ENCODE measurements at places on chromosomes 1 and 21.

- no peak for DNase-seq
Observed at GRCh38 chr1:36971852-36972618, 62.3 kb downstream of the GRIK3 start.

DNA sequence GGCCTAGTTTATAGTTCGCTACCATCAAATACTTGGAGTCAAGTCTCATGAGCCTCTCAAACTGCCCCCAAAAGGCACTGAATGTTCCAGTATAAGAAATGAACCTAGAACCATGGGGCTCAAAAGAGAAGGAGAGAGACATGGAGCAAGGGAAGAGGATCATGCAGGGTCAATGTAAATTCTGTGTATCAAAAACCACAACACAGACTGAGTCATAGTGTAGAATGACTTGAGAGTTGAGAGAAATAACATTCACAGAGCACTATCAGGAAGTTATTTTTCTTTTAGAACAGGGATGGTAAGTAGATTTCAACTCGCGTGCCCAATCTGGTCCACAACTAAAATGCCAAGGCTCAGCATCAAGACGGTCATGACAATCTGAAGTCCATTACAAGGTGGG lies 59.8 kb downstream of the GNG12 start:
- no peak for DNase-seq

GRCh38 chr1:114176366-114176765 lies 22.7 kb upstream of the SYT6 start:
- DNase-seq = no peak

DNA sequence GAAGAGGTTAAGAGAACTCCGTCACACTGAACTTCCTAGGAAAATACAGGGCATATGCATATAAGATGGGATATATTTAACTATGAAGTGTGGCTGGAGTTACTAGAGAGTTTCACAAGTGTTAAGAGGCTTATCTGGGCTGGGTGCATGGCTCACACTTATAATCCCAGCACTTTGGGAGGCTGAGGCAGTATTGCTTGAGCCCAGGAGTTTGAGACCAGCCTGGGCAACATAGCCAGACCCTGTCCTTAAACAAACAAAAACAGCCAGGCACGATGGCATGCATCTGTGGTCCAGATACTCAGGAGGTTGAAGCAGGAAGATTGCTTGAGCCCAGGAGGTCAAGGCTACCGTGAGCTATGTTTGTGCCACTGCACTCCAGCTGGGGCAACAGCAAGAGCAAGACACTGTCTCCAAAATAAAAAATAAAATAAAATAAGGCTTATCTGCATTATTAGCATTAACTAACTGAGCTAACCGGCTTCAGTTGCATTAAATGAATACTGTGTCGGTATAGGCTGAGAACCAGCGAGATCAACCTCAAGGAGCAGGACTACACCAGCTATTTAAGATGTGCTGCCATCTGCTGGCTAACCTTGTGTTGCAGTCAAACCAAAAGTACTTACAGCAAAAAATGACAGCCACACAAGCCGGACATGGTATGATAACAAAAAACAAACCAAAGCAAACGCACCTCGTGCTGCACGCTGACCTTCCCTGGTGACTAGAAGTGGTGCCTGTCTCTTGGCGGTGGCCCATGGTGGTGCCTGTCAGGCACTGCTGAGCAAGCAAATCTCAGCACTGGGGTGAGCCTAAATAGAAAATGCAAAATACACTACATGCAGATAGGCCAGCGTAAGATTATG lies 19.7 kb upstream of the RBBP5 start:
- DNase-seq = peak; percentile 94

- no peak for DNase-seq
Observed at GRCh38 chr1:4931486-4931885, 277.1 kb downstream of the AJAP1 start.

GRCh38 chr1:93751377-93752250 lies 70.0 kb upstream of the BCAR3 start:
- DNase-seq = no peak

- no peak for DNase-seq
Observed at GRCh38 chr1:99598738-99599411, 47.0 kb upstream of the PALMD start.

- DNase-seq = no peak
Observed at GRCh38 chr1:1985375-1986050, 18.1 kb downstream of the CFAP74 start.

DNA sequence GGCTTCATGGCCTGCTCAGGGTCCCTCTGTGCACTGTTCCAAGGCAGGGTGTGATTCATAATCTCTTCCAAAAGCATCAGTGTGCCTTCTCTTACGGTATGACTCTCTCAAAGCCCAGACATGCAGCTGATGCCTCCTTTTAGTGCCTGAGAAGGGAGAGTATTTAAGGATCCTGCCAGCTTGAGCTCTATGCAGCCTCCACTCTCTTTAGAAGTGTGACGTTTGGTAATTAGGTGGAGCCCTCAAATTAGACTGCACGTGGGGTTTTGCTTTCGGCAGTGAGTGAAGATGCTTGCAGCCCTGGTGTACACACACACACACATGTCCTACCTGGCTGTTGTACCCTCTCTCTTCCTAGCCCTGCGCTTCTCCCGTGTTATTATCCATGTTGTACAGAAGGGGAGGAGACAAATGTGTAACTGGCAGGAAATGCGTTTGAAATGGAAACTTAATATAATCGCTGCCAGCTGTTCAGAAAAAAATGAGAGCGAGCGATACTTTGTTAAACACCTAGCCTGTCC lies 2.6 kb upstream of the C1orf174 start:
- no peak for DNase-seq

GRCh38 chr1:17795836-17796645 lies 40.9 kb downstream of the ACTL8 start:
- DNase-seq = no peak

DNA sequence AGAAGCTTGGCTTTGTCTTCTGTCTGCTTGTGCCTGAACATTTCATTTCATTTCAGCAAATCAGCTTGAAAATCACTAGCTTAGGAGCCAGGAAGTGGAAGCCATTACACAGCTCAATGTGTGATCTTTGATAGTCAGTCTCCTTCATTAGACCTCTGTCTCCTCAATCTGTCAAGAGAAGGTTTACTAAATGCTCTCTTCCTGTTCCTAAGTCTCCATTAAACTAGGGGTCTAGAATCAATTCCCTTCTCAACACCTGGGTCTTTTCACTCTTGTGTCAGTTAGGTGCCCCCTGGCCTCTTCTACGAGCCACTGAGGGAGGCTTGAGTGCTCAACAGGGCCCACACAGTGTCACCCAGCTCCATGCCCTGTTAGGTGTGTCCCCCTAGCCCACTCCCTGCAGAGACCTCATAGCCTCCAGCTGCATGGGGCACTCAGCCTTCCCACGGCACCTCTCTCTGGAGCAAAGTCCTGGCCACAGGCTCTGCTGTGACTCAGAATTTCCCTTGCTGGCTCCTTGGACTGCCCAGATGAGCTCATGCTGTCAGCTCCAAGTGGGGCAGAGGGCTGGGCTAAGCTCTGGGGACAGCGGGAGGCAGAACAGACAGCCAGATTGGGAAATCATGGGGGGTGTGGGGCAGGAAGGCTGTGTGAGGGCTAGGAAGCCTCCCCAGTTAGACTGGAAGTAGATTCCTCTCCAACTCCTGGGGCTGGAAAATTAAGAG lies 115.7 kb upstream of the IPO9 start:
- peak; percentile 43 for DNase-seq

GRCh38 chr1:227333423-227333822 lies 15.1 kb upstream of the CDC42BPA start:
- DNase-seq = no peak

DNA sequence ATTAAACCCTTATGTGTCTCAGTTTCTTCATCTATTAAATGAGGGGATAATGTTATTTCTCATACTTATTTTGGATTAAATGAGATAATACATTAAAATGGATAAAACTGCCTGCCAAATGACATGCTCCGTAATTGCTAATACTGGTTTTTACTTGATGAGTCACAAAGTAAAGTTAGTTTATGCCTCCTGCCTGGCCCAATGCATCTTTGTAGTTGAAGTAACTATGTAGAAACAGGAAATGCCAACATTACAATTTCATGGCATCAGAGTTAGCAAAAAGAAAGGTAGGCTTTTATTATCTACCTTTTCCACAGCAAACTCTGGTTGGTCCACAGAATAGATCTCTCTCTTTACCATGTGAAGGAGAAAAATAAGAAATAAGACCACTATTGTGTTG lies 214.5 kb downstream of the TBX15 start:
- DNase-seq = no peak

- no peak for DNase-seq
Observed at GRCh38 chr1:5448486-5448885, 543.7 kb downstream of the NPHP4 start.

GRCh38 chr1:913491-914130 lies 10.1 kb upstream of the SAMD11 start:
- DNase-seq = peak; percentile 2

- no peak for DNase-seq
Observed at GRCh38 chr1:34914958-34915357, 14.5 kb downstream of the DLGAP3 start.

DNA sequence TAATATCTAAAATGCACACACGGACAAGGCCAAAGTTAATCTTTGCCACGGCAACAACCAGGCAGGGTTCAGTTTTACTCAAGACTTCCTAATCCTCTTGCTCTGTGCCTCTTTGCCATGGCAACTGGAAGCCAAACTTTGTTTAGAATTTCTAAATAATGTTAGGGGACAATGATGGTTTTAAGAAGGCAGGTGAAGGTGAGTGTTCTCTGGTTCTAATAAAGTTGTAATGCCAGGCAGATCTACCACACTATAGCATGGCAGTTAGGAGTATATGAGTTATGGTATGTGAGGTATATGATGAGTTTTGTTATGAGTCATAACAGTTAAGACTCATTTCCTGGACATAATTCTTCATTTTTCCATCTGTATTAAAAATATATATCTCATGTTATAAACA lies 2.7 kb downstream of the PTPRC start:
- no peak for DNase-seq

DNA sequence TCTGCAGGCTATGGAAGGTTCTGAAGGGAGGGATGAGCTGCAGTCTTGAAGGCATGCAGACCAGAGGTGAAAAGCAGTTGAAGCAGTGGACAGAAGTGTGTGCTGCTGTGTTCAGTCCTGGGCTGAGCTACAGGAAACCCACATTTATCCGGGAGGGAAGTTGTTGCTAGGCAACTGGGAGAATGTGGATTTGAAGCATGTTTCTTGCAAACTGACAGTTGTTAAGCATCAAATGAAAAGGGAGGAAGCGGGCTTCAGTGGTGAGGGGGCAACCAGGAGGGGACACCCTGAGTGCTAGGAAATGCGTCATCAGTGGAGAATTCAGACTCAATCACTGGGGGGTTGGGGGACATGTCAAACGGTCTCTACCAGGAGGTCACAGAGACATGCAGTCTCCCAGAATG lies 28.7 kb downstream of the ABCA4 start:
- DNase-seq = peak; percentile 70

- DNase-seq = no peak
Observed at GRCh38 chr1:247216261-247216660, 39.6 kb upstream of the VN1R5 start.

DNA sequence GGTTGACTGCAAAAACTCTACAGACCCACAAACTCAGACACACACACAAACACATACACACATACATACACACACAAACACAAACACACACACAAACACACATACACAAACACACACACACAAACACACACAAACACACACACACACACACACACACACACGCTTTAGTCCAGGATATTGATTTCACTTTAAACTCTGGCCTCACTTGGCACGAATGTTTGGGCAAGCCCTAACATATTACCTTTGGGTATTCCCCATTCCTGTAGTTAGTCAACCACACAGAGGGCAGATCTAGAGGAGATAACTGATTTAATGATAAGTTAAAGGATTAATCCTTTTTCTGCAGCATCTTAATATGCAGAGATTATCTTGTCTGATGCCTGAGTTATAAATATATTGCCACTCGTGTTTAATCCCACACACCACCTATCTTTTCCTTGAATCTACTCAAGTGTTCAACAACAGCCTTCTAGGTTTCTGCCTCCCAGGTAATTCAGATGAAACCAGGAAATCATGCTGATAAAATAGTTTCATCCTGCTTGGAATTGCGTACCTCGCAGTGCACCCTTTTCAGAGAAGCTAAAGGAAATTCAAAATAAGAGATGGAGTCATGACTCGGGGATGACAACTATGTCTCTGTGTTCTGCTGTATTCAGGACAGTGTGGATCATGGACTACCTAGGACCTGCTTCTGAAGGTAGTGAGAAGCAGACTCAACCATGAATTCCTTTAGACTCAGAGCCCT lies 14.5 kb upstream of the RUNX1 start:
- no peak for DNase-seq

- DNase-seq = no peak
Observed at GRCh38 chr1:41776891-41777441, 141.8 kb downstream of the HIVEP3 start.

DNA sequence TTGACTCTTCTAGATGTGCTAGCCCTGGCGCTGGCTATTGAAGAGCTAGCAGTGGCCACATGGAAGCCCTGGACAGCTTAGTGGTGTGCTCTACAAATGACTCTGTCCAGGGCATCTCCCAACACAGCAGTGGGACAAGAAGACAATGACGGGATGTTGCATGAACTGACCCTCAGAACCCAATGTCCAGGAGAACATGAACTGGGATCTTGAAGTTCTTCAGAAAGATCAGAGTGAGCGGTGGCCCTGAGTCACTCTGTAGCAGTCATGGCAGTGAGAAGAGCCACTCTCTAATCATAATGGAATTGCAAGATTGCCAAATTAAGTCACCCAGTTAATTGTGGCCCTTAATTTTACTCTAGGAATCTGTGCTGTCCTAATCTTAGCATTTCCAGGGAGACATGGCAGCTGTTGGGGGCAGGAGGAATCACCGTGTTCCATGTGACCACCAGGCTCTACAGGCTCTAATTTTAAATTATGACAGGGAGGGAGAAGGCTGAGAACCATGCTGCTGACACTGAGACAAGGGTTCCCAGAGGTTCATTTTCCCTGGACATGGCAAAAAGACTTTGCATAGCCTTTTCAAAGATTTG lies 10.2 kb upstream of the OBSCN start:
- DNase-seq = no peak

GRCh38 chr1:42945164-42945563 lies 13.5 kb downstream of the SLC2A1 start:
- DNase-seq = no peak

DNA sequence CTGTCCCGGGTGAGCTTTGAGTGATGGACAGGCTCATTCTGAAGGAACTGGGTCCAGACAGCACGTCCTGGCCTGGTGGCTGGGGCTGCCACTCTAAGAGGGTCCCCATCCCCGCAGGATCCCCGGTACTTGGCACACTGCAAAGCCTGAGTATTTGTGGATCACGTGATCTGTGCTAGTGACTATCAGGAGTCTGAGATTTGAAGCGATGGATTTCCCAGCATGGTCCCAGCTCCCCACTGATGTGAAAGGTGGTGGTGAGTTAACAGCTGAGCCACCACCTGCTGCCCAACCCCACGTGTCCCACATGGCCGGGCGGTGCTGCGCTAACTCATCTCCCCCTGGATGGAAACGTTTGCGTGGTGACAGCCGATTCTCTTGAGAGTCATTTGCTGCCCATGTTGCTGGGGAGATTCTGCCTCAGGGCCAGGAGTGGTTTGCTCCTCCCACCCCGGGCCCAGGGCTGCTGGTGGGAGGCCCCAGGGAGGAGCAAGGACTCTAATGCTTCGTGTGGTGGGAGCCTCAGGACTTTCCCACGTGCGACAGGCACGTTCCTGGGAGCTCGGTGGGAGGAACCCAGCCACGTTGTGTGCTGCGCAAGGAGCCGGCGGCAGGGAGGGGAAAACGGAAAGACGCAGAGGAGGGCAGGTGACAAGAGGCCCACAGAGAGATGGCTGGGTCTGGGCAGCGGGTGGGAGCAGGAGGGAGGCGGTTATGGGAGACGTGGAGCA lies 15.1 kb downstream of the FAAP20 start:
- DNase-seq = peak; percentile 76

GRCh38 chr1:239619190-239619589 lies 232.8 kb downstream of the CHRM3 start:
- DNase-seq = no peak

GRCh38 chr1:219910716-219911115 lies 17.6 kb downstream of the SLC30A10 start:
- no peak for DNase-seq

Data from eye (tissue), 1 donor.